ENCODE measurements at places on chromosomes 4 and X. TPM values are rescaled to one million over a fixed set of nuclear protein-coding genes. Genes with fewer than 3 reads are reported as not detected.
A peak's percentile ranks its signal among the peaks of the same experiment; 100 is the strongest.

- peaks cover 17% of the 10 kb centered on the region for H3K27me3 ChIP-seq
- H3K4me1 ChIP-seq = no peaks in the 10 kb centered on the region
- no peak overlapping the region for H3K4me3 ChIP-seq
These were observed 31.0 kb upstream of the TLR3 start for GRCh38 chr4:186037692-186038658.

- H3K27ac ChIP-seq = no peak overlapping the region
- DNase-seq = no peak
- no peaks in the 10 kb centered on the region for H3K36me3 ChIP-seq
- no peaks in the 10 kb centered on the region for H3K4me1 ChIP-seq
- H3K27me3 ChIP-seq = peaks cover 2% of the 10 kb centered on the region
These were observed 12.4 kb downstream of the TENM3 start for GRCh38 chr4:182255441-182256190.

GRCh38 chr4:4961936-4962335 lies 57.3 kb downstream of the CYTL1 start:
- H3K4me3 ChIP-seq = no peak overlapping the region
- peaks cover 2% of the 10 kb centered on the region for H3K36me3 ChIP-seq
- peaks cover 2% of the 10 kb centered on the region for H3K27me3 ChIP-seq
- no peak overlapping the region for H3K27ac ChIP-seq
- no peak for DNase-seq
- H3K4me1 ChIP-seq = no peaks in the 10 kb centered on the region

- H3K4me3 ChIP-seq = no peak overlapping the region
- H3K36me3 ChIP-seq = no peaks in the 10 kb centered on the region
- no peak overlapping the region for H3K27ac ChIP-seq
- H3K27me3 ChIP-seq = no peaks in the 10 kb centered on the region
- H3K4me1 ChIP-seq = no peaks in the 10 kb centered on the region
These were observed 70.1 kb downstream of the SPANXN4 start for GRCh38 chrX:143095816-143096215.

DNA sequence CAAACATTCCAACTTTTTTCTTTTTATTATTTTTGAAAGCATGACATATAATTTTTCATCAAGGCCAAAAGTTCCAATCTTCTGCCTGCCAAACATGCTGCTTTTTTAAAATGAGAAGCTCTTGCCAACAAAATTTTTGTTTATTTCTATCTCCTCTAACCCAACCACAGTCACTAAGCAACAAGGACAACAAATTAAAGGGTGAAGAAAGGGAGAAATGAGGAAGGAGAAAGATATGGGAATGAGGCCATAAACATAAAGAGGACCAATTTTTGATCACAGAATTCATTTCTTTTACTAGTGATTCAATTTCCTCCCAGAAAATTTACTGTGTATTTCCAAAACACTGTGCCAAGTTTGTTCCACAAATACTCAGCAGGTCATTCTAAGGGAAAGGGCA lies 537.0 kb upstream of the DIAPH2 start:
- no peaks in the 10 kb centered on the region for H3K36me3 ChIP-seq
- H3K4me3 ChIP-seq = no peak overlapping the region
- no peaks in the 10 kb centered on the region for H3K27me3 ChIP-seq
- no peaks in the 10 kb centered on the region for H3K4me1 ChIP-seq
- no peak overlapping the region for H3K27ac ChIP-seq

GRCh38 chr4:106253364-106254129 lies 62.5 kb downstream of the TBCK start:
- peaks cover 4% of the 10 kb centered on the region for H3K36me3 ChIP-seq
- no peak for DNase-seq
- H3K27me3 ChIP-seq = no peaks in the 10 kb centered on the region
- no peak overlapping the region for H3K27ac ChIP-seq
- H3K4me3 ChIP-seq = no peak overlapping the region
- no peaks in the 10 kb centered on the region for H3K4me1 ChIP-seq

DNA sequence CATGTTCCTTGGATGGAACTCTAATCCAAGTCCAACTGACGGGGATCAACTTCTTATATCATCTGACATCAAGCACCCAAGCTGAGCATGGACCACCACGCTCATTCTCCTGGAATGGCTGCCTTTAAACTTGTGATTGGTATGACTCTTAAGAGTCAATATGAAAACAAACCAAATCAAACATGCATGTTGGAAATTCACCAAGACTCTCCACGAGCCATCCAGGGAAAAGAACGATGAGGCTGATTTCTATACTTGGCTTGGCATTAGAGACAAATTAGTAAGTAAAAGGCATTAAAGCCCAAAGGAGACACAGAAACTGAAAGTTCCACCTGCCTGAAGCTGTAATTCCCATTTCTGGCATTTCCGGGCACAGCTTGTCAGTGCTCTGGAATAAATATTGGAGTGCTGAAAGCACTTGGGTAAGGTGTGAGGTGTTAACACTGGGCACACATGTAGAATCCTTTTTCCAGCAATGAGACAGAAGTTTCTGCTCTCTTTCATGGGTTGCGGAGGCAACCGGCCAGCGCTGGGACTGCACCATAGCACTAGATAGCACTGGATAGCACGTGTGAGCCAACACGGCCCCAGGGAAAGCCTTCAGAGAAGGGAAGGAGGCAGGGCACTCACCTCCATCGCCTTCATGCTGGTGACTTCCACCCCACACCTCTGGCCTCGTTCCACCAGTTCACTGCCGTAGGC lies 42.1 kb upstream of the CENPU start:
- no peaks in the 10 kb centered on the region for H3K27me3 ChIP-seq
- H3K36me3 ChIP-seq = peaks cover 26% of the 10 kb centered on the region
- no peak overlapping the region for H3K4me3 ChIP-seq
- no peak overlapping the region for H3K27ac ChIP-seq

DNA sequence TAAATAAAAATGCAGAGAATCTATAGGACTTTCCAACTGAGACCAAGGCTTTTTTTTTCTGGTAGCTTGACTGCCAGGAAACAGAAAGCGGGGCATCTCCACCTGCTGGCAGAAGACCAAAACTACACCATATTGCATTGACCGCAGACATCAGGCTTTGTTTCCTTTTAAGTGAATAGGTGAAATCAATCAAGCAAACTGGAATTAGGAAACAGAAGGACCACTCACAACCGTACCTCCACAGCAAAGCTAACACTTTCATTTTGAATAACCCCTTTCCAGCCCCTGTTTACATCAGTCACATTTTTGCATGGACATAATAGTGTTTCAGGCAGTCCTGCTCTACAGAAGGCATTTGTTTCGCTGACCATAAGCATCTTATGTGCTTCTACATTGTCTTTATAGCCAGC lies 218.2 kb downstream of the IDS start:
- DNase-seq = peak; percentile 63
- no peak overlapping the region for H3K27ac ChIP-seq
- H3K4me3 ChIP-seq = no peak overlapping the region
- H3K27me3 ChIP-seq = no peaks in the 10 kb centered on the region
- peaks cover 25% of the 10 kb centered on the region for H3K4me1 ChIP-seq

DNA sequence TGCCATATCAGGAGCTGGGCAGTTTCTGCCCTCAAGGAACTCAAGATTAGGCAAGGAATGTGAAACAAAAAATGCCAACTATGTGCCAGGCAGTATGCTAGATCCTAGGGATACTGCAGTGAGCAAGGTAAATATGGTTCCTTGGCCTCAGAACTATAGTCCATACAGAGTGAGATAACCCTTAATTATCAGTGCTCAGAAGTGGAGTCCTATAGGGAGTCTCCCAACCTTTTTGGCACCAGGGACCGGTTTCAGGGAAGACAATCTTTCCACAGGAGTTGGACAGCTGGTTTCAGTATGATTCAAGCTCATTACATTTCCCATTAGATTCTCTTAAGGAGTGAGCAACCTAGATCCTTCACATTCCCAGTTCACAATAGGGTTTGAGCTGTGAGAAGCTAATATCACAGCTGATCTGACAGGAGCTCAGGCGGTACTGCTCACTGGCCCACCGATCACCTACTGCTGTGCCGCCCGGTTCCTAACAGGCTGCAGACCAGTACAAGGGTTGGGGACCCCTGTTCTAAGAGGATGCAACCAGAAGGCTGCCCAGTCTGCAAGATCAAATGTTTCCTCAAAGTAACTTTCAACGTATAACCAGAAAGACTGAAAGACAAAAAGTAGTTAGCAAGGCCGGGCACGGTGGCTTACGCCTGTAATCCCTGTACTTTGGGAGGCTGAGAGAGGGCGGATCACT lies 1.7 kb upstream of the SRP72 start:
- no peak for DNase-seq
- peak overlapping the region; percentile 100 for H3K4me3 ChIP-seq
- peaks cover 53% of the 10 kb centered on the region for H3K36me3 ChIP-seq

DNA sequence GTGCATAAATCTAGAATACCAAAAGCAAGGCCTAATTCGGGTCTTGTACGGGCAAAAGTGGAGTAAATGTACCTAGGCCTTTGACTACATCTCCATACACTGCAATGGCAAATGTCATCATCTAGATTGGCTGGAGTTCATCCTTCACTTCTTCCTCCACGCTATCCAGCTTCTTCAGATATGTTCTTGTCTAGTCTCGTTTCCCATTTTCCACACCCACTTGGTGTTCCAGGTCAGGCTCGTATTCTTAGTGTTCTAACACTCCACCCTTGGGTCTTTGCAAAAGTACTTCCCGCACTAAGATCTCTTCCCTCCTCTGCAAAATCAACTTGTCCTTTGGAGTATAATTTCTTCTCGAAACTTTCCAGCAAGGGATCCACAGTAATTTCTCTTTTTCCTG lies 1.4 kb downstream of the COQ2 start:
- no peak for DNase-seq
- H3K4me1 ChIP-seq = peaks cover 29% of the 10 kb centered on the region
- H3K27me3 ChIP-seq = no peaks in the 10 kb centered on the region
- peaks cover 7% of the 10 kb centered on the region for H3K36me3 ChIP-seq
- H3K27ac ChIP-seq = no peak overlapping the region
- peak overlapping the region; percentile 91 for H3K4me3 ChIP-seq

DNA sequence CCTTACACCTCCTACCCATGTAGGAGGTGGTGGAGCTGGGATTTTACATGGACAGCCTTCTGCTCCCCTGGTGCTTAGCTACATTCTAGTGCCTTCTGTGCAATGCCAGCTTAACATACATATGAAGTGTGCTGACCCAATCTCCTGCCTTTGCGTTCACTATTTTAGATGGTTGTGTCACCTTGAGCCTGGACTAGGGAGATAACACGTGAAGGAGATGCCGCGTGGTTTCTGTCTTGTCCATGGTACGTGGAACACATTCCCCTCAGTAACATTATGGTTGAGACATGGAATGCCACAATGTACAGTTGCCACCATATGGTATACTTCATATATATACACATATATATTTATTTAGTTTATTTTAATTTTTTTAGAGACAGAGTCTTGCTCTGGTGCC lies 54.0 kb downstream of the TBL1X start:
- no peaks in the 10 kb centered on the region for H3K27me3 ChIP-seq
- H3K4me1 ChIP-seq = peaks cover 34% of the 10 kb centered on the region
- no peak overlapping the region for H3K27ac ChIP-seq
- H3K36me3 ChIP-seq = peaks cover 7% of the 10 kb centered on the region

- H3K27ac ChIP-seq = peak overlapping the region; percentile 94
- H3K4me1 ChIP-seq = peaks cover 35% of the 10 kb centered on the region
- H3K36me3 ChIP-seq = peaks cover 12% of the 10 kb centered on the region
- H3K27me3 ChIP-seq = no peaks in the 10 kb centered on the region
- H3K4me3 ChIP-seq = peak overlapping the region; percentile 96
- DNase-seq = no peak
These were observed 427 bp downstream of the LAMTOR3 start for GRCh38 chr4:99893839-99894160.

- H3K36me3 ChIP-seq = no peaks in the 10 kb centered on the region
- H3K4me3 ChIP-seq = peak overlapping the region; percentile 24
- no peaks in the 10 kb centered on the region for H3K27me3 ChIP-seq
- DNase-seq = no peak
These were observed 15.4 kb downstream of the FAM9C start for GRCh38 chrX:13028871-13029636.

DNA sequence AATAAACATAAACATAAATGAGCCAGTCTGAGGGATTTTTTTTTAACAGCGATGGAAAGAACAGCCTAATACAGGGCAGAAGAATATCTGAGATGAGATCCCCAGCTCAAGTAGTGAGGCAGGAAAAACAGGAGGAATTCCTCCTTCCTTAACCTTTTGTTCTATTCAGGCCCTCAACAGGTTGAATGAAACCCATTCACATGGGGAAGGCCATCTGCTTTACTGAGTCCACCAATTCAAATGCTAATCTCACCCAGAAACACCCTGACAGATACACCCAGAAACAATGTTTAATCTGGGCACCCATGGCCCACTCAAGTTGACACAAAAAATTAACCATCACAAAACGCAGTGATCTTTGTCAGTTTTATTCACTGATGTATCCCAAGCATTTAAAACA lies 45.5 kb downstream of the SMIM31 start:
- no peak overlapping the region for H3K4me3 ChIP-seq
- H3K36me3 ChIP-seq = no peaks in the 10 kb centered on the region
- H3K27me3 ChIP-seq = peaks cover 3% of the 10 kb centered on the region
- no peak for DNase-seq

- no peak overlapping the region for H3K27ac ChIP-seq
- H3K4me1 ChIP-seq = peaks cover 31% of the 10 kb centered on the region
- H3K27me3 ChIP-seq = no peaks in the 10 kb centered on the region
- DNase-seq = no peak
These were observed 1.1 kb upstream of the SEL1L3 start for GRCh38 chr4:25863831-25864418.

DNA sequence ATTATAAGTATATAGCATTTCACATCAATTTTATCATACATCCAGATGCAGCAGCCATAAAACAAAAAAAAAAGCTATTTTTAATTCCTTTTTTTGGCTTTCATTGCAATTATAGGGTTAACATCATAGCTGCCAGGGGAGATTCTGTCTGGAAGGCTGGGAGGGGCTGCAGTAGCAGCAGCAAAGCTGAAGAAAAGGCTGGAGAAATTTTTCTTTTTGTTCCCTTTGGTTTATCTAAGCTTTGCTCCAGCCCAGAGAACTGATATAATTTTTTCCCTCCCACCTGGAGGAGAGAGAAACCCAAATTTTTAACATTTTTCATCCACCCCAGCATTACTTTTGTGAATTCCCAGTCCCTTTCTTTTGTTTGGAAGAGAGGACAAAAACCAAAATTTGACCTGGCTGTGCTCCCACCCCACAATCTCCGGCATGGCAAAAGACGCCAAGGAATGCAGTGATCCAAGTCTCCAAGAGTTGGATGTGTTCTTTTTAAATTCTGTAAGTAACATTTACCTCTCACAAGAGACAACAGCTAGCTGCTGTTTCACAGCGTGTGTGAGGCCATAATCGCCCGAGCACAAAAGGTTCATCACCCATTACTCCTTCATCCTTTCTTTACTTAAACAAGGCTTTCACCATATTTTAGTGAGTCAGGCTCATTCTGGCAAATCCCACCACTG lies 25.1 kb upstream of the FAM156A start:
- peaks cover 8% of the 10 kb centered on the region for H3K4me1 ChIP-seq
- no peak overlapping the region for H3K4me3 ChIP-seq
- no peaks in the 10 kb centered on the region for H3K27me3 ChIP-seq
- no peak overlapping the region for H3K27ac ChIP-seq
- DNase-seq = no peak

Gene ZDHHC15
- total RNA-seq = 0.23 TPM

Gene IQCM
- not detected for total RNA-seq

Gene IKBKG
- total RNA-seq = 33.0 TPM

Gene NAP1L2
- total RNA-seq = 2.9 TPM

Gene OTUD6A
- total RNA-seq = not detected

Gene RS1
- total RNA-seq = not detected

Gene ABLIM2
- total RNA-seq = 0.58 TPM

Gene SMIM43
- total RNA-seq = not detected

Gene HTN1
- total RNA-seq = not detected

Gene NEUROG2
- 0.11 TPM for total RNA-seq

Data from activated CD4-positive, alpha-beta T cell treated with anti-CD3 and anti-CD28 coated beads for 36 hours (primary cell).